ENCODE measurements at places on chromosomes 1 and 21. TPM values are rescaled to one million over a fixed set of nuclear protein-coding genes. Genes with fewer than 3 reads are reported as not detected.

The RGS18 gene
- total RNA-seq: 0.53 TPM

The REN gene
- not detected for total RNA-seq

The TNFRSF18 gene
- 21.0 TPM for total RNA-seq

The NUP210L gene
- not detected for total RNA-seq

The PRRX1 gene
- total RNA-seq: 4.2 TPM

The MMEL1 gene
- not detected for total RNA-seq

The AHCYL1 gene
- 53.0 TPM for total RNA-seq

The RAD54L gene
- 1.9 TPM for total RNA-seq

The FPGT gene
- total RNA-seq: 16.0 TPM

The CFAP45 gene
- 0.48 TPM for total RNA-seq

The NPPB gene
- total RNA-seq: not detected

The ALG14 gene
- total RNA-seq: 0.53 TPM

The TTC24 gene
- not detected for total RNA-seq

The RGS13 gene
- not detected for total RNA-seq

The RNF187 gene
- total RNA-seq: 74.7 TPM

The AUNIP gene
- 2.5 TPM for total RNA-seq

The CHI3L2 gene
- total RNA-seq: 2.2 TPM

The SEMA4A gene
- 24.1 TPM for total RNA-seq

The MOB3C gene
- 18.7 TPM for total RNA-seq

The CYP2J2 gene
- 5.5 TPM for total RNA-seq

Measured in esophagus squamous epithelium (tissue), 5 donors.